ENCODE measurements at places on chromosomes 16 and 17. TPM values are rescaled to one million over a fixed set of nuclear protein-coding genes. Genes with fewer than 3 reads are reported as not detected.

ZNF689 gene
- 11.0 TPM for total RNA-seq

GRCh38 chr16:49700251-49701064 is 155.5 kb downstream of the ZNF423 start:
- DNase-seq, result no peak
- H3K4me1 ChIP-seq, result no peaks in the 10 kb centered on the region
- no peaks in the 10 kb centered on the region for H3K36me3 ChIP-seq

DNA sequence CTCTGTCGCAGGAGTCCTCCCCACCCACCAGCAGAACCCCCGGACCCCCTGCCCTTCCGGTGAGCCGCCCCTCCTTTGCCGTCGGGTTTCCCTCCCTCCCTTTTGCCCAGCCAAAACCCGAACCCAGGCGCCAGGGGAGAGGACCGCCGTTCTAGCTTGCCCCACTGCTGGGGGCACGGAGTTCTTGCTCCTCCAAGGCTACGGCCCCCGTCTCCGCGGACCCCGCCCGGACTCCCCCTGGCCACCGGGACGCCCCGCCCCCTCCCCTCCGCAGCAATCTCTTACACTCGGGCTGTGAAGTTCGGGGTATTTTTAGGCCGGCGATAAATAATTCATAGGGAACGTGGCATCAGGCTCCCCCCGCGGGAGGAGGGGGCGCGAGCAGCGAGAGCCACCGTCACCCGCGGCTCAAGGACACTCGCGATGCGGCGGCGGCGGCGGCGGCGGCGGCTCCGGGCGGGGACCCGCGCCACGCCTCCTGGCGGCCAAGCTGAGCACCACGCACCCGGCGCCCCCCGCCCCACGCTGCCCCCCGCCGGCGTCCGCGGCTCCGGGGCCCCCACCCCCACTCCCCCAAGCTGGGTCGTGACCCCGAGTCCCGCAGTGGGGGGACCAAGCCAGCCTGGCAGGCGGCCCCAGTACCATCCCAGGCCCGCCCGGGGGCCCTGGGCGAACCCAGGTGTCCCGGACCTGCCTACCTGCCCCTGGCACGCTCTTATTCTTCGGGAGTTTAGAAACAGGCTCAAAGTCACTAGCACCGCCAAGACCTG is at the start of gene GRIN2C:
Gene GRIN2C, minus strand, starts transcription at position 427 of the 770 bp plus-strand sequence. CDS start 4,793 bp downstream, outside the sequence.
- peaks cover 11% of the 10 kb centered on the region for H3K4me1 ChIP-seq
- H3K36me3 ChIP-seq, result no peaks in the 10 kb centered on the region
- no peak within 1 kb of the TSS for H3K27ac ChIP-seq
- H3K27me3 ChIP-seq, result peaks cover 11% of the 10 kb centered on the region
- peak within 1 kb of the TSS; percentile 19 for H3K4me3 ChIP-seq

DNA sequence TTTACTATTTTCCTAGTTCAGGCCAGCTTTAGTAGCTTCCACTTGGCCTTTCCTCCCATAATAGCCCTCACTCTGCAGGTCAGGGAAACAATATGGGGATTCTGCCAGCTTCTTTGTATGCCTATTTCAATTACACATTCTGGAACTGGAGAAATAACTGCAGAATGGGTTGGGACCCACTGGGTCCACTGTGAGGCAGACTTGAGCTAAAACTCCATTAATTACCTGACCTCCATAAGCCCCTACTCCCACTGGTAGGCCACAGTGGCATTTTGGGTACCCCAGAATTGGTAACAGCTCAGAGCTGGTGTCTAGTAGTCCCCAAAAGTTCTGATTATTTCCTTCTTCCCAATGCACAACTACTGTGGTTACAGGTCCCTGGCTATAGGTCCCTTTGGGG is 16.7 kb upstream of the TENT4B start:
- no peak overlapping the region for H3K27ac ChIP-seq
- DNase-seq, result no peak
- no peaks in the 10 kb centered on the region for H3K36me3 ChIP-seq
- H3K27me3 ChIP-seq, result no peaks in the 10 kb centered on the region
- H3K4me1 ChIP-seq, result no peaks in the 10 kb centered on the region

DNA sequence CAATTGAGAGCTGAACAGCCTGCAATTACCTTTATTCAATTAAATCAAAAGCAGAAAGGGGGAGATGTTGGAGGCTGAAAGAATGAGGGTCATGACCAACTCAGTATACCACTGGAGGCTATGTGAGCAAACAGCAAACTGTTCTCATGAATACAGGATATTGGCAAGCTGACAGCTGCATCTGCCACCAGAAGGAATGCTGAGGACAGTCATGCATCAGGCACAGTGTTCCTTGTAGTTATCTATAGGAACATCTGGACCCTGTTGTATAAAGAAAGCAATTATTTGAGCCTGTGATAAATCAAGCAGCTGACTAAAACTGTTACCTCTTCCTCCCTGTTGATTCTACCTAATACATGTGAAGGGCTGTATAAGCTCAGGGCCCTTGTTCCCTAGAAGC is 2064.6 kb downstream of the TP53TG3F start:
- H3K36me3 ChIP-seq, result no peaks in the 10 kb centered on the region
- no peak for DNase-seq
- H3K4me1 ChIP-seq, result no peaks in the 10 kb centered on the region
- H3K4me3 ChIP-seq, result no peak overlapping the region

DNA sequence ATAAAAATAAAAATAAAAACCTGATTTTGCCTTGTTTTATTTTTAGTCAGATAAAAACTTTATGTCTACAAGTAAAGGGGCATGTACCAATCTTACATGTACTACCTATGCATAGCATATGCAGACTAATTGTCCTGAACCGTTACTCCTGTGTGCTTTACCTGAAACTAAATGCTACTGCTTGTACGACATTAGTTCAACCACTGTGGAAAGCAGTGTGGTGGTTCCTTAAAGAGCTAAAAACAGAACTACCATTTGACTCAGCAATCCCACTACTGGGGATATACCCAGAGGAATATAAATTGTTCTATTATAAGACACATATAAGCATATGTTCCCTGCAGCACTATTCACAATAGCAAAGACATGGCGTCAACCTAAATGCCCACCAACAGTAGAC is 426.0 kb upstream of the PMFBP1 start:
- no peak overlapping the region for H3K4me3 ChIP-seq
- no peaks in the 10 kb centered on the region for H3K36me3 ChIP-seq
- DNase-seq, result no peak
- H3K4me1 ChIP-seq, result no peaks in the 10 kb centered on the region
- H3K27me3 ChIP-seq, result no peaks in the 10 kb centered on the region

DNA sequence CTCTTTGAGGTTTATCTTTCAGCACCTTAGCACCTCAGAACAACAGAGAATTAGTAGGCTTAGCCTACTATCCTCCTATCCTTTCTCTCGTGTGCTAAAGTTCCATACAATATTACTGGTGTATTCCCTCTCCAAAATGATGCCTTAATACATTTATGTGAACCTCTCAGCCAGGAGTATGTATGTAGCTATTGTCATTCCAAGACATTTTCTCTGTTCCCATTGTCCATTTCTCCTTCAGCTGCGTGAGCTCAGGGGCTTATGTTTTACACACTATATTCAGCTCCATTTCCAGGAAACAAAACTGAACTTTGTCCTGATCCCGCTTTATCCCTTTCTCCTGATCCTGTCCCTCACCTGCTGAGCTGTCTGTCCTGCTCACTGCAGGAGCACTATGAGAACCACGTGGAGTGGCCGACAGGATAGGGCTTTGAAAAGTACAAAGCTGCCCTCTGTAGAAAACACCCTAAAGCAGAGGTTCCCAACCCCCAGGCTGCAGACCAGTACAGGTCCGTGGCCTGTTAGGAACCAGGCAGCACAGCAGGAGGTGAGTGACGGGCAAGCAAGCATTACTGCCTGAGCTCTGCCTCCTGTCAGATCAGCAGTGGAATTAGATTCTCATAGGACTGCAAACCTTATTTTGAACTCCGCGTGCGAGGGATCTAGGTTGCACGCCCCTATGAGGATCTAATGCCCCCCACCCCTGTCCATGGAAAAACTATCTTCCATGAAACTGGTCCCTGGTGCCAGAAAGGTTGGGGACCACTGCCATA is 55.7 kb downstream of the CENPV start:
- no peak overlapping the region for H3K27ac ChIP-seq
- H3K4me3 ChIP-seq, result no peak overlapping the region
- DNase-seq, result no peak
- no peaks in the 10 kb centered on the region for H3K27me3 ChIP-seq
- H3K36me3 ChIP-seq, result peaks cover 5% of the 10 kb centered on the region

LITAFD gene
- not detected for total RNA-seq

DNA sequence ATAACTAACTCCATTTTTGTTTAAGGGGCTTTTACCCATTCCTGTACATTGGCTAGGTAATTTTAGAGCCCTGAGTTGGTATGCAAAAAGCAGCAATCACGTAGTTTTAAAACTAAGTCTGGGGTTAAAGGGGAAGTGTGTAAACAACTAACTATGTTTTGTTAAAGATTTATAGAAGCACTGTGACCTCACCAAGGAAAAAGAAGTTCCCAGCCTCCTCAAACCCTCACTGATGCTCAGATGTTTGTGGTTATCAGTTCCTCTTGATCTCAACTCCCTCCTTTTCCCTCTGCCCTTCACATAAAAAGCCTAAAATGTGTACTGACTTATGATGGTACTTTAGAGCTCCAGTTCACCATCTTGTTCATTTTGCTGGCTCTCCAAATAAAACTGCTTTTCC is 119.9 kb upstream of the IRX6 start:
- H3K27ac ChIP-seq, result no peak overlapping the region
- no peaks in the 10 kb centered on the region for H3K36me3 ChIP-seq
- H3K27me3 ChIP-seq, result peaks cover 5% of the 10 kb centered on the region
- no peak overlapping the region for H3K4me3 ChIP-seq
- no peaks in the 10 kb centered on the region for H3K4me1 ChIP-seq
- no peak for DNase-seq
